ENCODE measurements at places on chromosomes 13 and 19.

- no peak for DNase-seq
Observed at GRCh38 chr13:25928941-25929505, 122.8 kb downstream of the SHISA2 start.

DNA sequence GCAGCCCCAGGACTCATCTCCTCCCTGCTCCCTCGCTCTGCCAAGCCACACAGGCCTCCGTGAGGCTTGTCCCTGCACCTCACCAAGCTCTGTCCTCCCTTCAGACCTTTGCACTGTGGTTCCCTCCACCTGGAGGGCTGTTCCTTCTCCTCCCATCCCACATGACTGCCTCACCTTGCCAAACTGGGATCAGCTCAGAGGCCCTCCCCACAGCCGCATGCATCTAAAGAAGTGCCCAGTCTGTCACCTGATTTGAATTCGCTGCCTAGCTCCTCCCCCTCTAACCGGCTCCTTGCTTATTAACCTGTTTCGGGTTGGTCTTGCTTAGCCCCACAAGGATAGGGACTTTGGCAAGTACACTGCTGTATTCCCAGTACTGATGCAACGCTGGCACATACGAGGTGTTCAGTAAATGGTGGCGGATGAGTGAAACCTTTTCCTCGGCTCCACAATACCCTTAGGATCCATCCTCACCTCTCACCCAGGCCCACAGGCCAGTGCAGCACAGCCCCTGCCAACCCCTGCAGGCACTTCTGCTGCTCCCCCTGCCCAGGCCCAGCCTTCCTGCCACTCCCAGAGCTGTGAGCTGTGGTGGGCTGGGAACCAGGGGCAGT is 4.4 kb downstream of the AKT2 start:
- DNase-seq = no peak

DNA sequence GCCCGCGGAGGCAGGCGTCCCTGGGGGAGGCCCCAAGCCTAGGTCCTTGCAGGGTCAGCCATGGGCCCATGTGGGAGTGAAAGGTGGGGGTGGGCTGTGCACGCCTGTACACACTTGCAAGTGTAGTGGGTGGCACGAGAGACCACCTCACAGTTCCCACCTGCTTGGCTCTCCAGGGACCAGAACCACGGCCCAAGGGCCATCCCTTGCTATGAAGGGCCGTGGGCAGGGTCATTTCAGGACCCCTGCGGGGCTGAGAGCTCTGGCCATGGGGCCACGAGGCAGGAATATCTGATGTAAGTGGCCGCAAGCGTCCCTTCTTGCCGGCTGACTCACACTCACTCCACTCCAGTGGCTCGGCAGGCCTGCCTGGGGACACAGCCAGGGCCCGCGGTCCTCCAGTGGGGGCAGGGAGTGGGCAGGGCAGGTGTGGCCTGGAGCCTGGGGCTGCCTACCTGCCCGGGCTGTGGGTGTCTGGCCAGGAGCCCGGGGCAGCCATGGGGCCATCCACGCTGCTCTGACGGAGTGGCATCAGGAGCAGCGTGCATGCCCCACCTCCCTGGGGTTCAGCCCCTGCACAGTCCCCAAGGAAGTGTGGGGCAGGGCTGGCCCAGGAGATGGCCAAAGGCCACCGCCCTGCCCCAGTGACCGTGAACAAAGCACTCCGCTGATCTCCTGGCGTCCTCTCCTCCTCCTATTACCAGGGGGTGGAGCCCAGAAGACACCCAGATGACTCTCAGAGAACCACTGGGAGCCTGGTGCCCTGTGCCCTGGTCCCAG is 8.6 kb upstream of the MKNK2 start:
- no peak for DNase-seq

DNA sequence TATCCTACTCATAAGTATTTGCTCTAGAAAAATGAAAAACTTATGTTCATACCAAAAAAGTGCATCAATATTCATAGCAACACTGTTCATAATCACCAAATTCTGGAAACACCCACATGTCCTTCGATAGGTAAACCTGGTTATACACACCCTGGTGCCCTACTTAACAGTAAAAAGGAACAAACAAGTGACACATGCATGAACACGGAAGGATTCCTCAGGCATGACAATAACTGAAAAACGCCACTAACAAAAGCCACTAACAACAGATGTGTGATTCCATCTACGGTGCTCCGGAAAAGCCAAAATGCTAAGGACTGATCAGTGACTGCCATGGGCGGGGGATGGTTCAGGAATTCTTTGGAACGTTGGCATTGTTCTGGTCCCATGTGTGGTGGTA is 65.5 kb downstream of the STK24 start:
- no peak for DNase-seq

DNA sequence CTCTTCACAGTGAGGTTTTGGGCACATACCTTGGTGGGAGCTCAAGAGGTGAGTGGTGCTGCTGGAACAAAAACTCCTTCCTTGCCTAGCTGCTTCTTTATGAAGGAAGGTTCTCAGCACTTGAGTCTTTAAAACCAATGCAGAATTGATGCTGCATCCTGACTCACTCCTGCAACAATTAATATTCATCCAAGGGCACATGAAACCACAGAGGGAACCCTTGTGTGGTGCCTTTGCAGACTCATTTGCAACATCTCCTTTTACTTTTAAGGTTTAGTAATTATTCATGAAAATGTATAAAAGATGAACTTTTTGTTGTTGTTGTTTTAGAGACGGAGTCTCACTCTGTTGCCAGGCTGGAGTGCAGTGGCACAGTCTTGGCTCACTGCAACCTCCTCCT is 30.1 kb downstream of the OPA3 start:
- no peak for DNase-seq

GRCh38 chr19:1324806-1325567 is 39.3 kb downstream of the EFNA2 start:
- no peak for DNase-seq

- no peak for DNase-seq
Observed at GRCh38 chr13:34655554-34655953, 286.5 kb upstream of the NBEA start.

- no peak for DNase-seq
Observed at GRCh38 chr19:16117594-16118033, 5.9 kb downstream of the RAB8A start.

DNA sequence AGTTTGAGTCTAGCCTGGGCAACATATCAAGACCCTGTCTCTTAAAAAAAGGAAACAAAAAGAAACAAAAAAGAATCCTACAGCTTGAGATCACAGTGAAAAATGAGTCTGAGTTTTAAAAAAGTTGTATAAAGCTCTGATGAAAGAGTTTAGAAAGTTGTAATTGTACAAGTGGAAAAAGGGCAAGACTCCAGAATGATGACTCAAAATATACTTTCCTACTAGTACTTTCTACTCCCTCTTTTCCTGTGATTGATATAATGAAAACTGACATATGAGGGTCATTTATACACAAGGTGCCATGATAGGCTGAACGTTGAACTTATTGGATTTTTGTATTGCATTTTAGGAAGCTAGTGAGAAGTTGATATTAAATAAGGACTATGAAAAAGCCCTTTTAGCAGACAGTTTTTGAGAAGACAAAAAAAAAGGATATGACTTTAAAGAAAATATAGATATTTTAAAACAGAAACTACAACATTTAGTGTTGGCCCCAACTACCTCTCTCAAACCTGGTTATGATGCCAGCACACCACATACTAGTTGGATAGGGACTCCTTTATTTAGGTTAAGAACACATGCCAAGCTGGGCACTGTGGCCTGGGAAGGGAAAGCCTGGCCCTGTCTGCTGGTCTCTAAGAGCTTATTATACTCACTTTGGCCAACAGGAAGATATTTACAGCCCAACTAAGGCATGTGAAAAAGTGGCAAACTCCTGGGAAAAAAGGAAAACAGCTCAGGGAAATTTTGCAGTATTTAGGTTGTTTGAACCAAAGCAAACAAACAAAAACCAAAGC is 116.6 kb downstream of the KL start:
- DNase-seq = no peak

All from mesothelial cell of epicardium (in vitro differentiated cells).